AML-193 (cell line): ENCODE measurements at places on chromosomes 6 and 20.
A peak's percentile ranks its signal among the peaks of the same experiment; 100 is the strongest.

DNA sequence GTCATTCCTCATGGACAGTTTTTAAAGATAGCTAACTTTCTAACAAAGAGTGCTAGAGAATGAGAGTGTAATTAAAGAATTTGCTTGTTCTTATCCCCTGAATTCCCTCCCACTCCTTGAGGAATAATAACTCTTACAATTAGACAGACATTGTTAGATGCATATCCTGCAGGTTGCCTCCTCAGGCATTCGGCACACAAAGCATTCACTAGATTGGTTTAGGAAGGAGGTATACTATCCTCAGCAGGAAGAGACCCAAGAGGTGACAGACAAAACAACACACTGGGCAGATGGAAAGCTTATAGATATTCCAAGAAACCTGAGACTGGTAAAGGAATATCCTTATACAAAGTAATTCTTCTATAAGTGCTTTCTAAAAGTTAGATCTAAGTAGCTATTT, 109.1 kb upstream of the FAM184A start:
- no peak for DNase-seq

DNA sequence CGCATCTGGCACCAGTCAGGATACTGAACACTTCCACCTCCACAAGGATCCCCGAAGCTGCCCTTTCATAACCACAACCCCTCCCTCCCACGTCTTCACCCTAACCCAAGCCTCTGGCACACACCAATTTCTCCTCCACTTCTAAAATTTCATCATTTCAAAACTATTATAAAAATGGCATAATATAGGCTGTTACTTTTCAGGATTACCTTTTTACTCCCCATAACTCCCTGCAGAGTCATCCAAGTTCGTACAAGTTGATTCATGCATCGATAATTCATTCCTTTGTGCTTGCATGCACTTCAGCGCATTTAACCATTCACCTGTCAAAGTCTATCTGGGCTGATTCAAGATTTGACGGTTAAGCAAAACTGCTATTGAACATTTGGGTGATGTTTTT, 30.6 kb upstream of the LY86 start:
- peak; percentile 4 for DNase-seq

GRCh38 chr6:30450909-30451841, 38.1 kb upstream of the HLA-E start:
- DNase-seq, result peak; percentile 71

- no peak for DNase-seq
Observed at GRCh38 chr6:162532283-162533008, 195.1 kb downstream of the PRKN start.

- no peak for DNase-seq
Observed at GRCh38 chr20:32577023-32577422, 8.1 kb downstream of the NOL4L start.

- DNase-seq, result no peak
Observed at GRCh38 chr20:49387581-49387939, 94.9 kb downstream of the KCNB1 start.

DNA sequence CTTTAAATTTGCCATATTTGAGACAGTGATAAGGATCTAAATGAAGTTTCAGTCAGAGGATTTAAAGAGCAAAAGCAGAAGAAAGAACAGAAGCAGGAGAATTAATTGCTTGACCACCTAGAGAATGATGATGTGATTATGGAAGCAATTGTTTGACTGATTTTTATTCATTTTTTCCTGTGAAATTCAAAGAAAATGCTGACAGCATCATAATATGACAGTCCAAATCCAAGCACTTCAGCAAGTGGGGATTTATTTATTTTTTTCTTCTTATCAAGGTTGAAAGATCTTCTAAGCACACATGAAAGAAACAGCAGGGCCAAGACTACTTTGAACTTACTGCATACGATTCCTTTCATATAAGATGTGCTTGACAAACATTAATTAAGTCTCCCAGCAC, 125.2 kb downstream of the BMP2 start:
- no peak for DNase-seq

DNA sequence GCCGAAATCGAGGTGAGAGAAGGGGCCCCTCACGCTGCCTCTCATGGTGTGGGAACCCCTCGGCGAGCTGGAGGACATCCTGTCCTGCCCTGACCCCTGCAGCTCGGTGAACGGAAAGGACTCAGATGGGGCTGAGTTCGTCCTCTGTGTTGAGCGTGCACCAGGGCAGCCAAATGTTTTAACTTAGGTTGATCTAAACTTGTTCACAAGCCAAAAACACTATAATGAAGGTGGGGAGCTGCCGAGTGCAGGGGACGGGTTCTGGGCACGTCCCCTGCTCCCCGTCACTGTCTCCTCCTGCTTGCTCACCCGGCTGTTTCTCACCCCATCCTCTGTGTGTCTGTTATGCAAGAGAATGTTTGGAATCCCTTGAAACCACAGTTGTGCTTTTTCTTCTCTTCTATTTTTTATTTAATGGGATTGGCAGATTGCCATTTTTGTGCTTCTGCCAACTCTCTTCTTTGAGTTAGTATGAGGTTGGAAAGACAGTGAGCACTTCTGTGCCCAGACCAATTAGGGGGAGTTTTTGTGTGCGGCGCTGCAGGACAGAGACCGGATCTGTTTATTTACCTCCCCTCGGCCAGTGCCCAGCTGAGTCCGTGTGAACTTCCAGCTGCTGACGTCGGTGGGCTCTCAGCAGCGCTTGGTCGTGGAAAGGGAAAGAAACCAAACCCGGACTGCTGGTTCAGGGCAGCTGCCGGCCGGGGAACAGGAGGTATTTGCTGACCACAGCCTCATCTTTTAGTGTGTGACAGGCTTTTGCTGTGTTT, 158.1 kb downstream of the DTNBP1 start:
- no peak for DNase-seq

DNA sequence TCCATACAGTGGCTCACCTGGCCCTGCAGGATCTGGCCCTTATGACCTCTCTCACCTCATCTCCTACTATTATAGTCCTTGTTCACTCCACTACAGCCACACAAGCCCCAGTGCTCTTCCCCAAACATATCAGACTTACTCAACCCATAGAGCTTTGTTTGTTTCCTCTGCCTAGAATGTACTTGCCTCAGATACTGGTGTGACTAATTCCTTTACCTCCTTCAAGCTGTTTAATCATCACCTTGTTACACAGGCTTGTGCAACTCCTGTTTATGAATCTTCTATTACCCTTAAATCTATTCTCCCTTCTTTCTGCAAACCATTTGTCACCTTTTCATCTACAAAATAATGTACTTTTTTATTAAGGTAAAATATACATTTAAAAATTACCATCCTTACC, 3.2 kb downstream of the DEFB125 start:
- no peak for DNase-seq

- no peak for DNase-seq
Observed at GRCh38 chr6:151445482-151445881, 6.4 kb downstream of the RMND1 start.

DNA sequence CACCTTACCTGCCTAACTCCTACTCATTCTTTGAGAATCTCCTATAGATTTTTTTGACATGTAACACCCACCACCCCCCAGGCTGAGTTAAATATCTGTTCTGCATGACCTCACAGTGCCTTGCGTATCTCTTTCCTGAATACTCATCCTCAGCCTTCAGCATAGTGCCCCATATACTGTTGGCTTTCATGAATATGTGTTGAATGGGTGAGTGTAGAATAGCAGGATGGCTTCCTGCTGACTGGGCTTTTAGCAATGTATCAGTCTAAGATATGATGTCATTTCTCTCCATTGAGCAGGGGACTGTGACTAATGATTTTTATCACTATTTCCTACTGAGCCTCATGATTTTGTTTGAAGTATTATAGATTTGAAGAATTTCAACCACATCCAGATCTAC, 361.6 kb upstream of the MARCKS start:
- no peak for DNase-seq

- DNase-seq, result no peak
Observed at GRCh38 chr20:11810311-11811083, 107.2 kb upstream of the BTBD3 start.

- DNase-seq, result no peak
Observed at GRCh38 chr6:143774347-143774746, 68.8 kb upstream of the LTV1 start.

- DNase-seq, result no peak
Observed at GRCh38 chr6:17415321-17415720, 21.9 kb downstream of the CAP2 start.

DNA sequence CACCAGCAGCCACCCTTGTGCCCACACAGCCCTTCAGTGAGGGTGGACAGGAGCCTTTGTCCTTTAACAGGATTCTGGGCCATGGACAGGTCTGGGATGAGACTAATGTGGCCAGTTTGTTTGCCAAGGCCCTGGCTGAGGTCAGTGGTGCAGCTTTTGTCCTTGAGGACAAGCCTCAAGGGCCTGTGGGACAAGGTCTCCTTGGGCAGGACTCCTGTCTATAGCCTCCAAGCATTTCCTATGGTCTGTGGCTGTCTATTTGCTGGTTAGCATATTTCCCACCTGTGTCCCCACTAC, 44.1 kb downstream of the SUN5 start:
- DNase-seq, result no peak

GRCh38 chr20:35611482-35611881, 4.1 kb upstream of the SPAG4 start:
- no peak for DNase-seq

GRCh38 chr6:50963952-50964351, 145.3 kb downstream of the TFAP2B start:
- no peak for DNase-seq
